Keratinocyte (primary cell): ENCODE measurements at places on chromosomes 6 and 20.

- no peak for DNase-seq
Observed at GRCh38 chr6:5961836-5962235, 44.9 kb downstream of the NRN1 start.

DNA sequence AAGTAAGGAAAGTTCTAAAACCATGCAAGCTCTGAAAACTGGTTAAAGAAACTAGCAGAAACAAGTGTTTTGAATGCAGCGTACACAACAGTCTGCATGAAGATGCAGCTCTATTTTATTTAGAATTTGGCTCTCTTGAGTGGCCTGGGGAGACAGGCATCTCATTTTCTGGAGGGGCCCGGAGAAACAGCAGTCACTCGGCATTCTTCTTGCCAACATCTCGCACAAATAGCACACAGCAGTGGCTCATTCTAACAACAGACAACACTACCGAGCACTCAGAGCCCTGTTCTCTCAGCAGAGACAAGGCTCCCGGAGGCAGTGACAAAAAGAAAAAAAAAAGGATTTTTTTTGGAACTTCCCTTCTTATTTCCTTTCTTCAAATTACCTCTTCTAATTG is 108.5 kb upstream of the STMND1 start:
- DNase-seq: no peak

GRCh38 chr20:3222635-3223600 is 13.6 kb downstream of the ITPA start:
- no peak for DNase-seq

DNA sequence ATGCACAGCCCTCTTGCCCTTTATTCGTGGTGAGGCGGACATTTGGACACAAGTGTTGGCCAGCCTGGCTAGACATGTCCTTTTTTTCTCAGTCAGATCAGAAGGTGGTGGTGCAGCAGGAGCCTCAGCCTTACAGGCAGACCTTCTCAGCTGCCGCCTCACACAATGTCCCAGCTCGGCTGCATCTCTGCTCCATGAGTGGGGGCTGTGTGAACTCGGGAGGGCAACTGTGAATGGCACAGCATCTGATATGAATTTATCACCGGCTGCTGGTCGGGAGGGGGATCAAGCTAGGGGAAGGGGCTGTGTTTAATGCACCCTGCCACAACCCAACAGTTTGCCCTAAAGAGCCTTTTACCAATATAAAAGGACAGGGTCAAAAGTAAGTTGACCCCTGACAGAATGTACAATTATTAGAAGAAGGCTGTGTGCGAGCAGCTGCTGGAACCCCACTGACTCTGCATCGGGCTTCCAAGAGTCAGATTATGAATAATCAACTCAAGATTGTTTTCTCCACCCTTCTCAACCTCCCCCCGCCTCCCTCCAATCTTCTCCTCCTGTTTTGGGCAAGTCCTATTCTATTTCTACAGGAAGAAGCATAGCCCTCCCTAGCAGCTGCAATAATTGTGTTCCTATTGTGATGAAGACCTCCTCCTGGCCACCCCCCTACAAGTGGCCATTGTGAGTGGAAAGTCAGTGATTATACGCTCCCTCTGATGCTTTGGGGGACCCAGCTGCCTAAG is 245.2 kb downstream of the PKHD1 start:
- no peak for DNase-seq
